ENCODE measurements at places on chromosomes 6 and 20. TPM values are rescaled to one million over a fixed set of nuclear protein-coding genes. Genes with fewer than 3 reads are reported as not detected.
A peak's percentile ranks its signal among the peaks of the same experiment; 100 is the strongest.

GRCh38 chr6:100613656-100614055 is 148.9 kb upstream of the SIM1 start:
- DNase-seq, result no peak

DNA sequence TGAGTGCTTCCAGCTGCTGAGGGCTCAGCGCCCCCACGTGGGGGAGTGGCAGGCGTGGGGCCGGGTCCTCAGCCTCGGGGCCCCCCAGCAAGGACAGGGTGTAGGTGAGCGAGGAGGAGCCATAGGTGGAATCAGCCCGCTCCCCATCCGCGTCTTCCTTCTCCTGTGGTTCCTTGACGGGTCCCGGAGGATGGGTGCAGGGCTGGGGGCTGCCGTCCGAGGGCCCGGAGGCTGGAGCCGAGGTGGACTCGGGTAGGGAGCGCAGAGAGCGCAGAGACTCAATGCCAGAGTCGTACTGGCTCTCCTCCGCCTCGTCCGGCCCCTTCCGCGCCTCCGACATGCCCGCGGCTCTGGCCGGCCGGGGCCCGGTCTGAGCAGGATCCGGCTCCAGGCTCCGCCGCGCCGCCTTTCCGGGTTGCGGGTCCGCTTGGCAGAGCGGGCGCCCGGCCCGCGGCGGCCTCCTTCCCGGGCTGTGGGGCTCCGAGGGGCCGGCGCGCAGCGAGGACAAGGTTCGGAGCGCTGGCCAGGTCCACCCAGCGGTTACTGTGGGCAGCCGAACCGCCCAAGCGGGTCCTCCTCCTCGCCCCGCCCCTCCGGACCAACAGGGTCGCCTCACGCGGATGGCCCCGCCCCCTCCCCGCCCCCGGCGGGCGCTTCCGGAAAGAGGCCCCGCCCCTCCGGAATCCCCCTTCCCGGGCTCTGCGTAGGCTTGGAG is at the start of gene NFKBIE:
TSS of gene NFKBIE (minus strand) at position 545 of the 715 bp plus-strand sequence. CDS start at position 340, 205 bp downstream.
- peak; percentile 98 for DNase-seq

- DNase-seq, result no peak
Measured at GRCh38 chr6:13500264-13500663, 12.9 kb upstream of the GFOD1 start.

DNA sequence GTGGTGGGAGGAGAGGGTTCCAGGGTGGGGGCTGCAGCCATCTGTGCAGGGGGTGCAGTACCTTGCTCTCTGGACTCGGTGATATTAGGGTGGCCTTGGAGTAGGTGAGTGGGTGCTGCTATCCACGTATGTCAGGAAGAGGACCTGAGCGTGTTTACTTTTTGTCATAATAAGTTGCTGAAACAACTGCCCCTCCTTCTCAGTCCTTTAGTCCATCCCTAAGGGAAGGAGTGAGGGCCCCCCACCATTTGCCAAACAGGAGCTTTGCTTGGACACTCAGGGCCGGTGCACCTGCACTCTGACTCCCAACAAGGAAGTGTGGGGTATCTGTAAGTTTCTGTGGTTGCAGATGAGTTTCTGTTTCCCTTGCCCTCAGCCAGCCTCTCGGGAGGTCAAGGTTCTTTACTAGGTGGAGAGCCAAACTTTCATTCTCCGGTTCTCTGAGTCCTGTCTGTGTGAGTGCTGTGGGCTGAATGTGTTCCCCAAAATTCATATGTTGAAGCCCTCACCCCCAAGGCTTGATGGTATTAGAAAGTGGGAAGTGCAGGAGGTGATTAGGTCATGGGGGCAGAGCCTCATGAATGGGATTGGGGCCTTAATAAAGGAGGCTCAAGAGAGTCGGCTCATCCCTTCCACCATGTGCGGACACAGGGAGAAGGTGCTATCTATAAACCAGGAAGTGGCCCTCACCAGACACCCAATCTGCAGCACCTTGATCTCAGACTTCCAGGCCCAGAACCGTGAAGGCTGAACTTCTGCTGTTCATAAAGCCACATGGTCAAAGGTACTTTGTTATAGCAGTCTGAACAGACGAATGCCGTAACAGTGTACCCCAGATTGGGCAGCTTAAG is 19.6 kb upstream of the CCR6 start:
- no peak for DNase-seq

DNA sequence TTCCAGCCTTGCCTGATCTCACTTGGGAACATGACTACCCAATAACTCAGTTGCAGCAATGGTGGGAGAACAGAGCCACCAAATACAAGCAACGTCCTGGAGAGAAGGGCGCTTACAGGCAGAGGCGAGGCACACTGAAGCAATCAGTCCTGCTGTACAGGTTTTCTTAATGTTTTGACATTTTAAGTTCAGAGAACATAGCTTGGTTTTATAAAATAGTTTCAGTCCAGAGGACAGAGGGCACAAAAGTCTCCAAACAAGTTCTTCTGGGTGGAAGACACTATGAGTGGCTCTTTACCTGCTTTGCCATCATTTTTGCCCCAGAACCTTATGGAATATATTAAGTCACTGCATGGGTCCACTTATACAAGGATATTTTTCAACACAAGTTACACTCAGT is 103.4 kb upstream of the KCNG1 start:
- DNase-seq, result no peak

- no peak for DNase-seq
Measured at GRCh38 chr6:53282741-53283140, 66.0 kb downstream of the ELOVL5 start.

GRCh38 chr6:36248980-36249379 is 20.9 kb upstream of the PNPLA1 start:
- DNase-seq, result no peak

DNA sequence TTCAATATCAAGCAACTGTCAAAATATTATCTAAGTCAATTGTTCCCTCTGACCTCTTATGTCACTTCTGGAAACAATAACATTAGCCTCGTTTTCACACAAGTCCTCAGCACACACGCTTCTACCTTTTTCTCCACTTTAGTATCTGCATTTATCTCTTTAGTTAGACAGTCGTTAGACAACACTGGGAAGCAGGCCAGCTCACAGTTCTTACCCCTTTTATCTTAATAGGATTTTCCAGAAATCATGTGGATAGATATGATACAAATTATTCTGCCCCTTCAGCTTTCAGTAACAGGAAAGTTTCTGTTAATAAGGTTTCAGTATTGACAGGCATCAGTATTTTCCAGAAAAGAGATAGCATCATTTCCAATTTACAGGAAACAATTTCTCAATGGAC is 25.9 kb upstream of the HAO1 start:
- no peak for DNase-seq

DNA sequence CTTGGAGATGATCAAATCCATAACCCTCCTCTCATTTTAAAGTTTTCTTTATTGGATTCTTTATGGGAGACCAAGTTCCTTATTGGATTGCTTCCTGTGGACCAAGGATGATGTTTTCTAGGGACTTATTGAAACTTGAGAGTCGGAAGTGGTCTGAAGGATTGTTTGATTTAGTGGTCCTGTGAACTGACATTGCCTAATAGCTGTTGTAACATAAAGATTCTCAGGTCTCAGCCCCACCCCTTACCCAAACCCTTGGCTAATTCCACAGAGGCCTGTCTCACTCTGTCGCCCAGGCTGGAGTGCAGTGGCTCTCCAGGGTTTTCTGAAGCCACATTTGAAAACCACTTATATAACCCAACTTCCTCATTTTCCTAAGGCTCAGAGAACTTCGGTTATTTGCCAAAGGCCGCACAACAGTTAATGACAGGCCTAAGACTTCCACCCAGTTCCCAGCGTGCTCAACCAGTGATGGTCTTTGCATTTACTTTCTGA is 77.0 kb downstream of the ATXN1 start:
- DNase-seq, result no peak

DNA sequence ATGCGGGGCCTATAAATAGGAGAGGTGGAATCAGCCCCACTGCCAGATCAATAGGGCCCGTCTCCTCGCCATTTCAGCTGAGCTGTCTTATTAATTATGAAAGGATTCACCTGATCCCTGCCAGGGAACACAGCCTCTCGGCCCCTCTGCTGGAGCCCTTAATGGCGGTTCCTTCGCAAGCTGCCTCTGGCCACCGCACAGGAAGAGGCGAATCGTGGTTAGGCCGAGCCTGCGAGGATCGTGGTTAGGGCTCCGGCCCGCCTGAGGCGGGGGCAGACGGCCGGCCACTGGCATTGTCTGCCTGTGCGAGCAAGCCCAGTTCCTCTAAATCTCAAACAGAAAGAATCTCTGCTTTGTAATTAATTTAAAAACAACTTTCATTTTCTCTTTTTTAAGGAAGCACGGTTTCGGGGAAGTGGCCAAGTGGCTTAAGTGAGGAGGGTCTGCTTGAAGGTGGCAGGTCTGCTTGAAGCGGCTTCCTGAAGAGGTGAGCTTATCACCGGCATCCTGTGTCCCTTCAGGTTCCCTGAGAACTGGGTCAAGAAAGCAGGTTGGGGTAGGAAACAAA is 9.2 kb downstream of the NRN1 start:
- DNase-seq, result no peak

GRCh38 chr6:118218156-118218555 is 311.1 kb downstream of the SLC35F1 start:
- DNase-seq, result no peak

DNA sequence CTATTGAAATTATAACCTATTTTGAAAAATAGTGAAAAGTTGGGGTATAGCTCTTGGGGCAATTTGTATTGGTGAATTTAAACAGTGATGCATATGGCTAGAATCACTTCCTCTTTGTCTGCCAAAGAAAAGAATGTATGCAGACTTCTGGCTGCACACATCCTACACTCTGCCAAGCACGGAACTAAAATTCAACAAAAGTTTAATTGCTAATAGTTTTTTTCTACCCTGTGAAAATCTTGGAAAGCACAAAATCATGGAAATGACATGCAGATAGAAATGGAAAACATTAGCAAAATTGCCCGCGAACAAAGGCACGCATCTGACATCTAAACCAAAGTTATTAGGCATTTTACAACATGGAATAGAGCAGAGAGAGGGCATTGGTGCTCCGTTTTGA is 106.4 kb upstream of the PDE10A start:
- DNase-seq, result no peak

GRCh38 chr20:9408422-9409300 is 105.7 kb upstream of the LAMP5 start:
- no peak for DNase-seq

Gene WFDC13
- total RNA-seq, result not detected

Gene BMP7
- total RNA-seq, result not detected

Gene BCLAF1
- 543 TPM for total RNA-seq

Data from T-helper 17 cell (primary cell).